Cerebellar nuclear complex (tissue), 1 donor: ENCODE measurements at places on chromosomes 7 and 10.

DNA sequence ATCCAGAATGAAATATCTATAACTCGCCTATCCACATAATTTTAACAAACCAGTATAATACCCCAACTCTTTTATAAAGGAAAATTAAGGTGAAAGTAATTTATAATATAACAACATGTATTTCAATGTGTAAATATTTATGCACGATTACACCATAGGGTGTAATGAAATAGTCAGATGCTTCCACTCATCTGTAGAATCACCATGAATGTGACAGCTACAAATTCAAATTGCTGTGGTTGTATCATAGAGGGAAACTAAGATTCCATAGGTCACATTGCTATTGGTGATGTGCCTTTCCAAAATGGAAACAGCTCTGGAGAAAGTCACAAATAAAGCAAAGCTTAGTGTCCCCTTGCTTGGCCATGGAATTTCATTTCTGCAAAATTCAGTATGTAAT lies 95.7 kb downstream of the CPED1 start:
- no peak for DNase-seq

DNA sequence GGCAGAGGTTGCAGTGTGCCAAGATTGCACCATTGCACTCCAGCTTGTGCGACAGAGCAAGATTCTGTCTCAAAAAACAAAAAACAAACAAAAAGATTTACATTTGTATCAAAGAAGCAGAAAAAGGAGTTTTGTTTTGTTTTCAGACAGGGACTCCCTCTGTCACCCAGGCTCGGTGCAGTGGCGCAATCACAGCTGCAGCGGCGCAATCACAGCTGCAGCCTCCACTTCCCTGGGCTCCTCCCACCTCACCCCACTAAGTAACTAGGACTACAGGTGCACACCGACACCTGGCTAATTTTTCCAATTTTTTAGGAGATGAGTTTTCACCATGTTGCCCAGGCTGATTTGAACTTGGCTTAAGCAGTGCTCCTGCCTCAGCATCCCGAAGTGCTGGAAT lies 1.8 kb downstream of the ARMC10 start:
- DNase-seq = no peak

GRCh38 chr7:139541600-139542307 lies 18.3 kb downstream of the CLEC2L start:
- DNase-seq = no peak

DNA sequence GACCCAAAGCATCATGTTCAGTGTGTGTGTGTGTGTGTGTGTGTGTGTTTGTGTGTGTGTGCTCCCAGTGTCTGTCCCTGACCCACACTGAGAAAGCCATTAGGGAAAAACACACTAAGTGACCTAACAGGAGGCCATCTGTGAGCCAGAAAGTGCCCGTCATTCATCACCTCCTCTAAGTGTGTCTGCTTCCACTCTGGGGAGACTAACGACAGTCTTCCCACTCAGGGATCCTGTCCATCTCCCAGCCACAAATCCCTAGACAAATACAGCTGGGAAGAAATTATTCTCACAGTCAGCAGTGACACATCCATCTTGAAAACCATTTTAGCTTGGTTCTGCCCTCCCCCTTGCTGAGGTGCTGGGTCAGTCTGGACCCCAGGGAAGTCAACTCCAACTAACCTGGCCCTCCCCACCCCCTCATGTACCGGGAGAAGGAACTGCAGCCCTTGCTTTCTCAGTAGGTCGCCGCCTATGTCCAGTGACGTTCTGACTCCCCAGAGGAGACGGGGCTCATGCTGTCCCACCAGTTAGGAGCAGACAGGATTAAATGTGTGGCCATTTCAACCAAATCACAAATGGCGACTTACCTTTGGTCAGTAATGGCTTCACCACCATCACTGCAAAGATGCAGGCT lies 296.5 kb upstream of the ZNF32 start:
- no peak for DNase-seq

- DNase-seq = no peak
Measured at GRCh38 chr7:106818736-106819135, 46.3 kb upstream of the PIK3CG start.

DNA sequence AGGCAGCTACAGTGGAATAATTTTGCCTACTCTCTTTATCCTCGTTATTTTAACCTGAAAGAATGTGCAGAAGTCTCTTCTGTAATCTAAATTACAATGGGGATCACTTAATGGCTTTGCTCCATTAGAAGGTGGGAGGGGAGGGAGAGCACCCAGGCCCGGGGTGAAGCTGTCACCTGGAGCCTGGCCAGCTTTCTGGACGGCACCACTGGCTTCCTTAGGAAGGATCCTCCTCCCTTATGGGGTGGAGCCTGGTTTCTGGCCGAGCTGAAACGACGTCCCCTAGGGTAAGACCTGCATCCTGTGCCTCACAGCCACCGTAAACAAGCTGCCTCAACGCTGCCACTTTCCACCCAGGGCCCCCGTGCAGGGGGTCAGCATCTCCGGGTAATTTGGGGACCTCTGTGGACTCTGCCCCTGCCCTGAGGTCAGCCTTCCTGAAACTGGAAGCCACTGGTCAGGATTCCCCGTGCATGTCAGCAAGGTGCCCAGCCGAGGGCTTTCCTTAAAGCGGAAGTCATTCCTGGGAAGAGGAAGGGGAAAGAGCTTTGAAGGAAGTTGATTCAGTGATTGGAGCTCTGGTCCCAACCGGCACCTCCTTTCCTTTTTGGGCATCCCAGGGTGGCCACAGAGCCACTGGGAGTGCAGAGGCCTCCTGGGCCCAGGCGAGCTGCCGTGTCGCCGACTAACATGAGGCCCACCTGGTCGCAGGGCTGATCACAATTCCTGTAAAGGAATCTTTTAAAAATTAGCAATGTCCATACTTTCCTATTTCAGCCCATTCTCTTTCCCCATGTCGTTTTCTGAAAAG lies 569.1 kb downstream of the DNAJB6 start:
- DNase-seq = no peak

DNA sequence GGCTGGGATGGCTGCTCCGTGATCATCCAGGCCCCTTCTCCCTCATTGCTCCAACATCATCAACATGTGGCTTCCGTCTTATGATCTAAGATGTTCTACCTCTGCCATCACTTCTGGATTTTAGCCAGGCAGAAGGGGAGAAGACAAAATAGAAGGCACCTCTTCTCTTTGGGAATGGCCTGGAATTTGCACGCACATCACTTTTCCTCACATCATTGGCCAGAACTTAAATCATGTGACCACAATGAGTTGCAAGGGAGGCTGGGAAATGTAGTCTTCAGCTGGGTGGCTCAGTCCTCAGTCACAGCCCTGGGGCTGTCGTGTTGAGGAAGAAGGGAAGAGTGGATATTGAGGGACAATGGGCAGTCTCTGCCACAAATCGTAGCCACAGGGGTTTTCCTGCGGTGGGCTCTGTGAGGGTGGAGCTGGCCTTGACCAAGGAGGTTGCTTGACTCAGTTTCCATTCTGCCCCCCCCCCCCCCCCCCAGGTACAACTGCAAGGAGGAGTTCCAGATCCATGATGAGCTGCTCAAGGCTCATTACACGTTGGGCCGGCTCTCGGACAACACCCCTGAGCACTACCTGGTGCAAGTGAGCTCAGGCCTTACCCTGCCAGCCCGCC lies 50.3 kb downstream of the PALD1 start:
- DNase-seq = no peak

- no peak for DNase-seq
Measured at GRCh38 chr7:117035465-117035862, 82.2 kb downstream of the ST7 start.

- no peak for DNase-seq
Measured at GRCh38 chr10:5835446-5836095, 22.3 kb upstream of the GDI2 start.

DNA sequence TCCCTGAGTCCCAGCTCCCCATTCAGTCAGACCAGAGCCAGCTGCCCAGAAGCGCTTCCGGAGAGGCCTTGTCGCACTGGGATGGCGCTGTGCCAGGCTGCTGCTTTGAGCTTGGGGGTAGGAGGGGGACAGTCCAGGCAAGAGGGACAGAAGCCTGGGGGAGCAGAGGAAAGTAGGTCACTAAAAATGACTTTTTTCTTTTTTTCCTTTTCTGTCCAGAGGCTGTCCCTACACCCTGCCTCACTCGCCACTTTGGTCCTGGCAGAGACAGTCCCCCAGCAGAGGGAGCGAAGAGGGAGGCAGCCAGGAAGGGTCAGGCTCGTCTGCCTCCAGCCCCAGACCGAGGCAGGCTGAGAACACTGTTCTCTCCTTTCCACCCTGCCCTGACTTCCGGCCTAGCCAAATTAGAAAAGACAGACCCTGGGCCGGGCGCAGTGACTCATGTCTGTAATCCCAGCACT lies 15.8 kb upstream of the TRIM8 start:
- DNase-seq = no peak

GRCh38 chr10:100864978-100865377 lies 47.8 kb upstream of the SLF2 start:
- no peak for DNase-seq

GRCh38 chr7:151381098-151381347 lies 28.8 kb downstream of the WDR86 start:
- DNase-seq = no peak

- no peak for DNase-seq
Measured at GRCh38 chr7:113912876-113913275, 5.9 kb downstream of the PPP1R3A start.

DNA sequence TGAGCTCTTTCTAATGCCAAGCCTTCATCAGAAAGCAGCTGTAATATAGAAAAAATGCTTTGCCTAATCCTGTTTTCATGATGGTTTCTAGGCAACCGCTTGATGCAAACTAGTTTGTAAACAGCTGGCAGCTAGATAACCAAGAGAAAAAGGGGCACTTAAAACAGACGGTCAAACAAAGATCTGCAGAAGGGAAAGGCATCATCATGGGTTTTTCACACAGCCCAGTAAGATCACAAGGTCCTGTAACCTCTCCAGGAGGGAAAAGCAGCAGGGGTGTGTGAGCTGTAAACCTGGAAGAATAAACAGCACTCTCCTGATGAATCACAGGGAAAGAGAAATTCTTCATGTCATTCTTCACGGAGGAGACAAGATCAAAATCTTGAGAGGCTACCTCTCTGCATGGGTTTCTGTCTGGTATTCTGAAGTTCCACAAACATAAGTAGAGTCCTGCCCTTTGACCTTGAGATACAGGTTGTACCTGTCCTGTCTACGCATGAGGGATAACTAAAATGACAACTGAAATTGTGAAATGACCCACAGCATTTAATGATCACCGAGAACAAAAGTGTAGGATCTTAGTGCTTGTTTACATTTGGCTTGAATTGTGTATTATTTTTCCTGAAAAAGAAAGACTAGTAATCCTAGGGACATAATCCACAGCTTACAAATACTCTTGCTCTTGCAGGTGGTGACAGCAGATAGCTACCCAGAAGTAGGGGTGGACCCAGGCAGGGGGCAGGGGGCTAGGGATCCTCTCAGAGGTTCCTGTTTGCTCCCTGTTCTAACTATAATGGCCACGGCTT lies 48.0 kb downstream of the CREB3L2 start:
- DNase-seq = no peak

DNA sequence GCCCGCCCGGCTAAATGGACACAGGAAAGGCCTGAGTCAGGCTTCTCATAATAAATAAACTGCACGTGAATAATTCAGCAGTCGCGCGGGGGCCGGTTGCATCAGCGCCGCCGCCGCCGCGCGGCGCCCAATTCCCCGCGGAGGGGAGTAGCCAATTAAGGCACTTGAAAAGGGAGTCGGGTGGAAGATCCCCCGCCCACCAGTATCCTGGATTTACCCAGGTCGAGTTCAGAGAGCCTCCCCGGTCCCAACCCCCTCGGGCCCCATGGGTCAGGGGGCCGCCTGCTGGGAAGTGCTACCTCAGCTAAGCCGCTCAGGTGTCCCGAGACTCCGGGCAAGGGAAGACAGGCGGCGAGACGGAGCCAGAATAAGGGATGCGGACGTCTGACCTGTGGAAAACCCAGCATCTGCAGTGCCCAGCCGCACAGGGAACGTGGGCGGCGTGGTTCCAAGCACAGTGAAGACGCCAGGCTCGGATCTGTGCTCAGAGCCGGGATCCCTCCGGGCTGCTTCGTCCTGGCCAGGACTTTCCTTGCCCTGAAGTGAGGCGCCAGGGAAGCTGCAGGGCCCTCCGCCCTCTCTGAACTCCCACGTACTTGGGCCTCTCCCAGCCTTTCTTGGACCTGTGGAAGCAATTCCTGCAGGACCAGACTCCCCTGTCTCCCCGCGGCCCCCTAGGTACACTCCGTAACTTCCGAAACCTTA lies 7.3 kb upstream of the LBX1 start:
- DNase-seq = no peak

DNA sequence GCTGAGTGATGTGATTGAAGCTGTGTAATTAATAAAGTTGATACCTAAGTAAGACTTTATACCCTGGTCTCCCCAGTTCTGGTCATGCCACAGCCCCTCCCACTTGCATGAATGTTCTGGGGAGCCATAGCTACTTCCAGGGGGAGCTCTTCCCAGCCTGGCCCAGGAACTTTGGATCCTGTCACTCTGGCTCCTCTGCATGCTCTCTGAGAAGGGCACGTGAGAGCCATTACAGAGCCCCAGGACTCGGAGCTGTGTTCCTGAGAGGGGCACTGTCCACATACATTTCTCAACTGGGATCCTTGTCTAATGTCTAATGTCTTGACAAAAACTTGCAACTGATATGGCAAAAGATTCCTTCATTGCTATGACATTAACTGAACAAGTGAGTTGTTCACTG lies 173.9 kb upstream of the NPY start:
- no peak for DNase-seq

GRCh38 chr7:100467638-100468373 lies 3.7 kb upstream of the SPACDR start:
- no peak for DNase-seq
